IPS DF 6.9 (cell line): ENCODE measurements at places on chromosomes 16 and 17.

GRCh38 chr17:2207815-2208515 lies 95.6 kb downstream of the SMG6 start:
- DNase-seq: no peak
- H3K27me3 ChIP-seq: no peaks in the 10 kb centered on the region
- no peak overlapping the region for H3K4me3 ChIP-seq
- H3K4me1 ChIP-seq: no peaks in the 10 kb centered on the region
- H3K36me3 ChIP-seq: no peaks in the 10 kb centered on the region
- H3K27ac ChIP-seq: no peak overlapping the region

GRCh38 chr17:9802294-9802693 lies 10.9 kb upstream of the DHRS7C start:
- H3K27ac ChIP-seq: no peak overlapping the region
- H3K4me1 ChIP-seq: no peaks in the 10 kb centered on the region
- H3K4me3 ChIP-seq: no peak overlapping the region

- no peak overlapping the region for H3K27ac ChIP-seq
- no peaks in the 10 kb centered on the region for H3K36me3 ChIP-seq
- peaks cover 4% of the 10 kb centered on the region; the same call in 1 of the 2 replicates for H3K4me1 ChIP-seq
- no peaks in the 10 kb centered on the region for H3K27me3 ChIP-seq
These were observed 23.3 kb downstream of the LIMD2 start for GRCh38 chr17:63676584-63676983.

DNA sequence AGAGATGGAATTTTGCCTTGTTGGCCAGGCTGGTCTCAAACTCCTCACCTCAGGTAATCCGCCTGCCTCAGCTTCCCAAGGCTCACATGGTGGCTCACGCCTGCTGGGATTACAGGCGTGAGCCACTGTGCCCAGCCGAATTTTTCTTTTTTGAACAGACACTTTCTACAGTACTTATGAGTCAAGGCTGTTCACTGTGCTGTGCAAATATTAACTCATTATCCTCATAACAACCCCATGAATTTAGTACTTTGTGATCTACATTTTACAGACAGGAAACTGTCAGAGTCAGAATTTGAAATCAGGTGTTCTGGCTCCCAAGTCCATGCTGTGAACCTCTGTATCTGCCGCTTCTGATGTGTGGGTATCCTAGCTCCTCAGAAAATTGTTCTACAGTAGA lies 25.7 kb upstream of the RASL10B start:
- H3K36me3 ChIP-seq: 0 out of 2 replicates have a peak, but pooled peaks cover 1% of the 10 kb centered on the region
- H3K4me1 ChIP-seq: no peaks in the 10 kb centered on the region
- no peak overlapping the region for H3K27ac ChIP-seq

- no peak overlapping the region for H3K4me3 ChIP-seq
- peaks cover 13% of the 10 kb centered on the region for H3K4me1 ChIP-seq
- DNase-seq: no peak
- no peak overlapping the region for H3K27ac ChIP-seq
These were observed 41.0 kb upstream of the SREBF1 start for GRCh38 chr17:17877529-17878358.

DNA sequence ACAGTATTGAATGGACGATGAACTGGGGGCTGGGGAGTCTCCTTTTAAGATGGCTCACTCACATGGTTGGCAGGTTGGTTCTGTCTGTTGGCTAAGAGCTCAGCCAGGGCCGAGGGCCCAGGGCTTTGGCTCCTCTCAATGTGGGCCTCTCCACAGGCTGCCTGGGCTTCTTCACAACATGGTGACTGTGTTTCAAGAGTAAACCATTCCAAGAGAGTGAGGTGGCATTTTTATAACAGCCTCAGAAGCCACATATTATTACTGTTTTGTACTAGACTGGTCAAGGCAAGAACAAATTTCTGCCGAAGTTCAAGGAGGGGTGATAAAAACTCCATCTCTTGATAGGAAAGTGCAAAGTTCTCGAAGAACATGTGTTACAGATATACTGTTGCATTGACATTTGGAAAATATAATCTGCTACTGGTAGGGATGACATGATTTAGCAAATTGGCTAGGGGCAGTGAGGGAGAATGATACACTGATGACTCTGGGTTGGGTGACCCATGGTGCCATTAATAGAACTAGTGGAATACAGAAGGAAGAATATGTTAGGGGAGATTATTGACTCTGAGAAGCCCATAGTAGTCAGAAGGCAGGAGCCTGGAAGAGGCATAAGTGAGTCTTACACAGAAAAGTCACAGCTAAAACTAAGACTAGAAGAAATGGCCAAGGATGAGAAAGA lies 13.7 kb downstream of the KRABD2 start:
- no peak overlapping the region for H3K27ac ChIP-seq
- no peak for DNase-seq
- H3K27me3 ChIP-seq: no peaks in the 10 kb centered on the region
- H3K36me3 ChIP-seq: 0 out of 2 replicates have a peak, but pooled peaks cover 2% of the 10 kb centered on the region
- peaks cover 2% of the 10 kb centered on the region; the same call in 1 of the 2 replicates for H3K4me1 ChIP-seq

GRCh38 chr17:60559995-60560859 lies 34.2 kb upstream of the APPBP2 start:
- no peaks in the 10 kb centered on the region for H3K27me3 ChIP-seq
- no peak for DNase-seq
- H3K27ac ChIP-seq: no peak overlapping the region

DNA sequence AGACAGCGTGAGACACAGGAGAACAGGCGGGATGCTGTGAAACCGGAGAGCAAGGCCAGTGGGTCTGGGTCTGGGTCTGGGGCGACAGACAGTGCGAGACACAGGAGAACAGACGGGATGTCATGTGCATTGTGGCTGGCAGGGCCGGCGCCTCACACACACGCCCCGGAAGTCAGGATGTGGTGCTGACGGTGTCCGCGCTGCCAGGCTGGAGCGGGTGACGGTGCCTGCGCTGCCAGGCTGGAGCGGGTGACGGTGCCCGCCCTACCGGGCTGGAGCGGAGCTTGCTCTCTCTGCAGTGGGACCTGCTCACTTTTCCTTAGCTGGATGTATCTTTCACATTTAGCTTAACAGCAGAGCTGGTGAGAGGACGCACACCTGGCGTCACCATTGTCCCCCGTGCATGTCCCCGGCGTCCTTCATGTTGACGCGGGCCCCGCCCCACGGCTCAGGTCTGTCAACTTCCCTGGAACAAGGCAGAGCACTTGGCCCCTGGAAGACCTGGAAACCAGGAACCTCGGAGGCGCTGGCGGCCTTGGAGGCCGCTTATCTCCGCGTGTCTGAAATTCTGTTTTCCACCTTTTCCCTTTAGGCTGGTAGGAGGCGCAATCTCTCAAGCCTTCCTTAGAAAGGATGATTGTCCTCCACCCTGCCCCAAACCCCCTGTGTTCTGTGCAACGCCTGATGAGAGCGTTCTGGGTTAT lies 43.0 kb upstream of the ZNF750 start:
- H3K27ac ChIP-seq: no peak overlapping the region
- no peaks in the 10 kb centered on the region; the same call in 1 of the 2 replicates for H3K4me1 ChIP-seq
- H3K4me3 ChIP-seq: no peak overlapping the region
- H3K36me3 ChIP-seq: peaks cover 4% of the 10 kb centered on the region; the same call in 1 of the 2 replicates
- no peak for DNase-seq

- H3K4me1 ChIP-seq: peaks cover 2% of the 10 kb centered on the region; the same call in 1 of the 2 replicates
- H3K27me3 ChIP-seq: no peaks in the 10 kb centered on the region
- H3K27ac ChIP-seq: no peak overlapping the region
- no peak overlapping the region for H3K4me3 ChIP-seq
- DNase-seq: no peak
These were observed 20.7 kb downstream of the SPNS2 start for GRCh38 chr17:4519361-4519788.

- no peak for DNase-seq
- no peak overlapping the region for H3K27ac ChIP-seq
- H3K27me3 ChIP-seq: no peaks in the 10 kb centered on the region; the same call in 1 of the 2 replicates
- H3K36me3 ChIP-seq: no peaks in the 10 kb centered on the region
These were observed 2.1 kb upstream of the GPRC5C start for GRCh38 chr17:74429604-74430384.

DNA sequence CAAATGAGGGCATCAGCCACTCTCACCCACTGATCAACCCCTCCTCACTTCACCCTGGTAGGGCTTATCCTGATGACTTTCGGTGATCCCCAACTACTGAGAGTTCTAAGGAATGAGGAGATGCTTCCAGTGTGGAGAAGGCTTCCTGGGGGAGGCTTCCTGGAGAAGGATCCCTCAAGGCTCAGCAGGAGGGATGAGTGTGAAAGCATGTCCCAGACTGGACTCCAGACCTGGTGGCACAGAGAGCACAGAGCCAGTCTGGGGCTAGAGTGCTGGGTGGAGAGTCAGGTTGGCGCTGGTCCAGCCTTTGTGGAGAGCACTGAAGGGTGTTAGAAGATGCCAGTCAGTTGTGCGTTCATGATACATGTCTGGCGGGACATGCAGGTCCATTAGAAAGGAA lies 53.7 kb downstream of the PLD6 start:
- H3K27ac ChIP-seq: no peak overlapping the region
- DNase-seq: no peak
- H3K4me1 ChIP-seq: no peaks in the 10 kb centered on the region
- H3K27me3 ChIP-seq: no peaks in the 10 kb centered on the region

- no peaks in the 10 kb centered on the region for H3K4me1 ChIP-seq
- H3K27me3 ChIP-seq: no peaks in the 10 kb centered on the region
- no peak overlapping the region for H3K4me3 ChIP-seq
- no peak overlapping the region for H3K27ac ChIP-seq
- no peaks in the 10 kb centered on the region for H3K36me3 ChIP-seq
These were observed 101.3 kb downstream of the NOG start for GRCh38 chr17:56694825-56695224.

DNA sequence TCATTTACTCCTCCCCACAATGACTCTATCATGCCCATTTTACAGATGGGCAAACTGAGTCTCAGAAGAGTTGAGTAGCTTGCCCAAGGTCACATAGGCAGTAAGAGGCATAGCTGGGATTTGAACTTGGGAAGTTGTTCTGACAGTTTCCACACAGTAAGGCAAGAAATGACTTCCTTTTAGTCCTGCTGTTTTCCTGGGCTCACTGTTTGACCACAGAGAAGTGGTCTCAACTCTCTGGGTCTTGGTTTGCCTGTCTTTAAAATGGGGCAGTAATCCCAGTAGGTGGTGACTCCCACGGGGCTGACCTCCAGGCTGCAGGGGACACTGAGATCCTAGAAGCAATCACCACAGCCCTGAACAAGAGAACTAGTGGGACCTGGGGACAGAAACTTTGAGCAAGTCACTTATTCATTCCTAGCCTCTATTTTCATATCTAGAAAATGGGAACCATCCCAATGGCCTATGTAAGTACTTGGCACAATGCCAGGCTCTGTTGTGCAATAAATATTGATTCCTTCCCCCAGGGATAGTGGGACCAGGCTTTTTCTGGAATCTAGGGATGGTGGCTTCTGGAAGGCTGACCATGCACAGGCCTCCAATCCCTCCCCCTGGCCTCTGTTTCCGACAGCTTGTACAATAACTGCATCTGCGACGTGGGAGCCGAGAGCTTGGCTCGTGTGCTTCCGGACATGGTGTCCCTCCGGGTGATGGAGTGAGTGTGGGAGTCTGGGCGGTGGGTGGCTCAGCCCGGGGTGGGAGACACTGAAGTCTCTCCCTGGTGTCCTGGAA lies 20.5 kb downstream of the DEXI start:
- H3K27me3 ChIP-seq: no peaks in the 10 kb centered on the region
- peaks cover 5% of the 10 kb centered on the region for H3K4me1 ChIP-seq
- no peak overlapping the region for H3K27ac ChIP-seq
- no peak for DNase-seq
- no peaks in the 10 kb centered on the region for H3K36me3 ChIP-seq

DNA sequence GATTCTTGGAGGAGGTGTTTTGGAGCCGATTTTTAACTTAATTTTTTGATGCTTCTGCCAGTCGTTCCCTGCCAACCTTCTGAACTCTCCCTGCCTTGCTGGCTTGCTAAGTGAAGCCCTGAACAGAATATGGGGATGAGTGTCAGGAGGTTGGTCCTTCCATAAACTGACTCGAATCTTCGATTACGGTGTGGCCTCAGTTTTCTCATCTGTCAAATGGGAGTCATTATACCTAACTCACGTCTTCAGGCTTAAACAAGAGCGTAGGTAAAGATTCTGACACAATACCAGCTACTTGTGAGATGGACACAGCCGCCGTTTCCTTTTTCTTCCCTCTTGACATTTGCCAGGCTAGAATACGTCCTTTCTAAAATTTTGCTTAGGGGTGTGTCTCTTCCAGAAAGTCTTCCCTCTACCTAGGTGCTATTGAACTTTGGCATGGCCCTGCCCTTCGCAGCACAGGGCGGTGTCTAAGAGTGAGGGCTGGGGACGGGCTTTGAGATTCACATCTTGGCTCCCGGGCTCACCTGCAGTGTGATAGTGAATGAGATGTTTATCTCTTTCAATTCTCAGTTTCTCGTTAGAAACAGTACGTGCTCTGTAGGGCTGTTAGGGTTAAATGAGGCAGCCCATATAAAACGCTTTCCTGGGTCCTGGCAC lies 190.6 kb upstream of the SDK2 start:
- H3K36me3 ChIP-seq: no peaks in the 10 kb centered on the region
- DNase-seq: no peak
- no peak overlapping the region for H3K27ac ChIP-seq
- H3K4me1 ChIP-seq: no peaks in the 10 kb centered on the region

DNA sequence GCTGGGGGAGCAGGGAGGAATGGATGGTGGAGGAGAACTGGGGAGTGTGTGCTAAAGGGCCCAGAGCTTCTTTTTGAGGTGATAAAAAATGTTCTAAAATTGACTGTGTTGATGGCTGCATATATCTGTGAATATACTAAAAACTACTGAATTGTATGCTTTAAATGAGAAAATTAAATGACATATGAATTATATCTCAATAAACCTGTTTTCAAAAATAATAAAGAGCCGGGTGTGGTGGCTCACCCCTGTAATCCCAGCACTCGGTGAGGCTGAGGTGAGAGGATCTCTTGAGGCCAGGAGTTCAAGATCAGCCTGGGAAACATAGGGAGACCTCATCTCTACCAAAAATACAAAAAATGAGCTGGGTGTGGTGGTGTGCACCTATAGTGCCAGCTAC lies 16.8 kb downstream of the SRL start:
- H3K4me1 ChIP-seq: no peaks in the 10 kb centered on the region
- no peak for DNase-seq
- H3K27me3 ChIP-seq: no peaks in the 10 kb centered on the region
- no peaks in the 10 kb centered on the region for H3K36me3 ChIP-seq
- no peak overlapping the region for H3K4me3 ChIP-seq
- H3K27ac ChIP-seq: no peak overlapping the region

GRCh38 chr17:77814091-77814772 lies 144.3 kb upstream of the TNRC6C start:
- DNase-seq: no peak

- H3K27ac ChIP-seq: no peak overlapping the region
- no peak overlapping the region for H3K4me3 ChIP-seq
- peaks cover 1% of the 10 kb centered on the region; the same call in 1 of the 2 replicates for H3K4me1 ChIP-seq
These were observed 189.9 kb downstream of the AATF start for GRCh38 chr17:37138571-37139120.

GRCh38 chr16:80347900-80348299 lies 192.9 kb upstream of the DYNLRB2 start:
- 0 out of 2 replicates have a peak, but pooled peaks cover 2% of the 10 kb centered on the region for H3K4me1 ChIP-seq
- DNase-seq: no peak
- no peaks in the 10 kb centered on the region for H3K36me3 ChIP-seq
- no peaks in the 10 kb centered on the region for H3K27me3 ChIP-seq
- no peak overlapping the region for H3K27ac ChIP-seq
- no peak overlapping the region for H3K4me3 ChIP-seq

- no peaks in the 10 kb centered on the region for H3K36me3 ChIP-seq
- no peak overlapping the region for H3K27ac ChIP-seq
- no peaks in the 10 kb centered on the region for H3K4me1 ChIP-seq
- H3K27me3 ChIP-seq: no peaks in the 10 kb centered on the region
- H3K4me3 ChIP-seq: no peak overlapping the region
- DNase-seq: no peak
These were observed 2.7 kb upstream of the KCNJ18 start for GRCh38 chr17:21689604-21690003.
